ENCODE measurements at places on chromosomes 16 and 17.

- DNase-seq = peak; percentile 86
These were observed 24.2 kb downstream of the KLHL36 start for GRCh38 chr16:84672276-84673202.

DNA sequence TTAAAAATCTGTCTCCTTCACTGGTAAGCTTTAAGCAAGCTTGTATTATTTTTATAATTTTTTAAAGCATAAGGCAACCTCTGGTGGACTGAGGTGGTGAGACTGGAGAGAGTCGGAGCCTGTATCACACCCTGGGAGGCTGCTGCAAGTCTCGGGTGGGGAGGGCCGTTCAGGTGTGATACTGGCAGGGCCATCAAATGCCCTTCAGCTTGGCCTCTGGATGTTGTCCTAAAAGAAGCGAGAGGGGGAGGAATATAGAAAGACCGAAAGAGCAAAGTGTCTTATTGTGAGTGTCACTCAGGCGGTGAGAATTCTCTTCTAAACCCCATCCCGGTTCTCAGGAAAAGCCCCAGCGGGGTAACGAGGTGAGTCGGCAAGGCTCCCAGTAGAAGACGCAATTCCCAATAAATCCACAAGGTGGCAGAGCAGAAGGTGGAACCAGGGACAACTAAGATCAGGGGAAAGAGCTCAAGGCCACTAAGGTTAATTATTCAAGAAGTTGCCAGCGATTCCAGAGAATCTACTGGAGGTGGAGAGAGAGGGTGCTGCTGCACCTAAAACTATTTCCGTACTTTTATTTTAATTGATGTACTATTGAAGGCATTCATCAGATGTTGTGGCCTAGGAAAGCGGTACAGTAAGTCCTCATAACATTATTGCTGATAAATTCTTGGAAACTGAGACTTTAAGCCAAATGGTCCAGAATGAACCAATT, 14.1 kb downstream of the C17orf67 start:
- DNase-seq = peak; percentile 70

DNA sequence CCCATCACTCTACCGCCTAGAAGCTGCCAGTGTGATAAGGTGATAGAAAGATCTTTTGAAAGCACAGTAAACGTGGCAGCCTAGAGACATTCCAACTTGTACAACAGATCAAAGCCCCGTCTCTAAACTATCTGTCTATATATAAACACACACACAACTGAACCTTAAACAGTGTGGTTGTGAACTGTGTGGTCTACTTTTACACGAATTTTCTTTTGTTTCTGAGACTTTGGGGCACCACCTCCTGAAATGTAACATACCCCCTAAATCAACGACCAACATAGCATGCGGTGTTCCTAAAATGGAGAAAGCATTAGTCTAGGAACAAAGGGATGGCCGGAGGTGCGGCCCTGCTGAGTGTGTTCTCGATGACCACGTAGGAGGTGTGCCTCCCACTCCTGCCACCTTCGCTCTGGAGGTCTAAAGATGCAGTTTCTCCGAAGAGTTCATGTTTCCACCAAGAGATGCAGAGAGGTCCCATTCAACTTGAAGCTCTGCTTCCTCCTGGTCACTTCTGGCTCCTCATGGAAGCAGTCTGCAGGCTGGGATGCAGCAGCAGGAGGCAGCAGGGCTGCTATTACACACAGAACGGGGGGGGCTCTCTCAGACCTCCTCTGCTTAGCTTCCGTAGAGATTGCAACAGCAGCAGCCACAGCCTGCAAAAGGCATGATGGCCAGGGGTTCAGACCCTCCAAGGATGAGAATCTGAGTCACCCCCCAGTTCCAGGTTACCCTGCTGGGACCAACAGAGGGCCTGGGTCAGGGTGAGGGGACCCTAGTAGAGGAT, 22.6 kb upstream of the USP10 start:
- no peak for DNase-seq

DNA sequence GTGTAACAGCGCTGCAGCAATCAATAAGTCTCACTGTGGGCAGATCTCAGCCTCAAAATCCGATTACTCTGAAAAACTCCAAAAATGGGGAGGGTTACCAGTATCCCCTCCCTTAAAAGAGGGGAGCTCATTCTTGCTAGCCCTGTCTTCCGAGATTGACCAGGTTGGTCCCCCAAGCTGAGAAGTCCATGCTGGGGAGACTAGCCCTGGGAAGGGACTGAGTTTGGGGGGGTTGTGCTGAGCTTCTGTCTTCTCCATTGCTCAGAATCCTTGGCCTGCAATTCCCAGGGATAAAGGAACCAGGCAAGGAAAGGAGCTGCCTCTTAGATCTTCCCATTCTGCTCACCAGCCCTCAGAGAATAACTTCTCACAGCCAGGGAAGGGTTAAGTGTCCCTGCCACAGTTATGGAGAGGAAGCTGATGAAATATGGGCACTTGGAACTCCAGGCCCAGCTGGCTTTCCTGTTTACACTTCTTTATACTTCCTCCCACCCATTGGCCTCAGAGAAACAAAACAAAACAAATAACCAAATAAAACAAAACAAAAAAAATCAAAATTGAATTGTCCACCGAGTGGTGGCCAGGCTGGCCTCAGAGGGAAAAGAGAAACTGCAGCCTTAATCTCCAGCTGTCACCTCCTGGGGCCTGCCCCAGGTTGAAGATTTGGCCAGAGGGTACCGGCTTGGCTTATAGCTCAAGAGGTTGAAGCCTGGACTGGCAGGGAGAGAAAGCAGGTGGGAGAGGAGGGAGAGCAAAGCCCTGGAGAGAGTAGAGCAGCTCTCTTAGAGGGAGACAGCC, 2.6 kb downstream of the HOXB3 start:
- no peak for DNase-seq

DNA sequence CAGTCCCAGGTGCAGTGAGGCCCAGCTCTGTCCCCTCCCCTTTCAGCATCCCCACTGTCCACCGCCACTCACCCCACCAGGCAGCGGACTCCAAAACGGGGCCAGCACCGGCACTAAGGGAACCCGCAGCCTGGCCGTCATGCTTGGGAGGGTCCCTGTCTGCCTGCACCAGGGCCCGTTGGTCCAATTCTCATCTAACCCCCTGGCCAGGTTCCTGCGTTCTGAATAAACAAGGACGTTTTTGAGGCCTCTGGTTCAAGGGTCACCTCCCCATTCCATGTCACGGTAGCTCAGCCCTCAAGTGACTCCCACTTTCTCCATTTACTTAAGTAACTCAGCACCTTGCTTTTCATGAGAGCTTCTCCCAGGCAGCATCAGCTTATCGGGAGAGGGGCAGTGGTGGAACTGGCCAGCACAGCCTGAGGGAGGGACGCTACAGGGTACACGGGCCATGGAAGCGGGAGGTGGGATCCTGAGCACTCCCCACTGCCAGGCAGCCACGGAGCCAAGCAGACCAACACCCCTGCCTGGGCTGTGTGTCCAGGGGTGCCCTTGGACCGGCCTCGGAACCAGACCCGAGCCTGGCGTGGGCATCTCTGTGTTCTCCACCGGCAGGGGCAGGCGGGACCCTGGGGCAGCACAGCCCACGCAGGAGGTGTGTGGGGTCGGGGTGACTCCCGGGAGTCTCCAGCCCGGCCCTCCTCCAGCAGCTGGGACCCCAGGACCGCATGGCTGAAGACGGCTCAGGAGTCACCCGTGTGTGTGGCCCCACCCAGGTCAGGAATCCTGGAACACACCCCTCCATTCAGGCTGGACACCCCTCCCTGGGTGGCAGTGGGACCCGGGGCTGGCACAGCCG, 74.9 kb upstream of the GNG13 start:
- DNase-seq = no peak

GRCh38 chr17:14123619-14124278, 54.4 kb downstream of the COX10 start:
- no peak for DNase-seq

GRCh38 chr17:73847952-73848351, 203.7 kb upstream of the SDK2 start:
- DNase-seq = no peak

DNA sequence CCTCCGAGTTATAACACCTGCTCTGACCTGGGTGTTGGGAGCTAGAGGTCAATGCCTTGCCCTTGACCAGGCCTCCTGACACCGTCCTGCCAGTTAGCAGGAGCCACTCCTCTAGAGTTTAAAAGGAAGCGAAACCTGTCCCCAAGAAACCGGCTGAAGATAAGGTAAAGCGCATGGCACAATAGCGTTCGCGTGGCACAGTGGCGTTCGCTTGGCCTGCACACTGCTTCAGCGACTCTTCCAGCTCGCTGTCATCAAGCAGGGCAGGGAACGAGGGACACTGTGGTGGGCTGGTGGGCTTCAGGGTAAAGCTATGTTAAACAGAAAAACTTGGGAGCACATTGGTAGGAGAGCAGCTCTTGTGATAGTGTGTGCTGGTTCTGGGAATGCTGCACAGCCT, 28.2 kb upstream of the ETV4 start:
- no peak for DNase-seq

DNA sequence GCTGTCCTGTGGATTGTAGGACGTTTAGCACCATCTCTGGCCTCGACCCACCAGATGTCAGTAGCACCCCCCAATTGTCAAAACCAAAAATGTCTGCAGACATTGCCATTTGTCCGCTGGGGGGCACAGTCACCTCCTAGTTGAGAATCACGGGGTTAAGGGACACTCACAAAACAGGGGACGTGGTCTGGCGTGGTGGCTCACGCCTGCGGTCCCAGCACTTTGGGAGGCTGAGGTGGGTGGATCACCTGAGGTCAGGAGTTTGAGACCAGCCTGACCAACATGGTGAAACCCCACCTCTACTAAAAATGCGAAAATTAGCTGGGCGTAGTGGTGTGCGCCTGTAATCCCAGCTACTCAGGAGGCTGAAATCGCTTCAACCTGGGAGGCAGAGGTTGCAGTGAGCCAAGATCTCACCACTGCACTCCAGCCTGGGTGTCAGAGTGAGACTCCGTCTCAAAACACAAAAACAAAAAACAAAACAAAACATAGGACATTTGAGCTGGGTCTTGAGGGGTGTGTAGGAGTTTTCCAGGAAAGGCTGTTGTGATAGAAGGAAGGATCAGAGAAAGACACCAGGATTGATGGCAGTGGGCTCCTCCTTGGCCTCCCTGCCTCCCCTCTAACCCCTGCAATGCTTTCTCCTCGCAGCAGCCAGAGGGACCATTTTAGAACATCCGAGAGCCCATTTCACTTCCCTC, 171.8 kb upstream of the GSE1 start:
- no peak for DNase-seq

DNA sequence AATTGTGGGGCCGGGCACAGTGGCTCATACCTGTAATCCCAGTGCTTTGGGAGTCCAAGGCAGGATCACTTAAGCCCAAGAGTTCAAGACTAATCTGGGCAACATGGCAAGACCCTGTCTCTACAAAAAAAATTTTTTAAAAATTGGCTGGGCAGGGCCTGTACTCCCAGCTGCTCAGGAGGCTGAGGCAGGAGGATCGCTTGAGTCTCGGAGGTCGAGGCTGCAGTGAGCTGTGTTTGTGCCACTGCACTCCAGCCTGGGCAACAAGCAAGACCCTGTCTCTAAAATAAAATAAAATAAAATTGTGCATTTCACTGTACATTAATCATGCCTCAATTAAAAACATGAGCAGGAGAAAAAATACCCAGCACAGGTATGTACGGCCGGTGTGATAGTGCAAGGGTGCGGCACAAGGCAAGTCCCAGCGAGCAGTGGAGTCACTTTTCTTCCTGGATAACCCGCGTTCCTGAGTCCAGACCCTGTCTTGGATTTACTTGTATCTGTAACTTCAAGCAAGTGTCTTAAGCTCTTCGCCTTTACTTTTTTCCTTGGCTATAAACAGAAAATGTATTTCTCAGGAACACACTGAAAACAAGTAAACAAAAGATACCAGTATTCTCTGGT, 11.4 kb downstream of the ZDHHC7 start:
- no peak for DNase-seq

DNA sequence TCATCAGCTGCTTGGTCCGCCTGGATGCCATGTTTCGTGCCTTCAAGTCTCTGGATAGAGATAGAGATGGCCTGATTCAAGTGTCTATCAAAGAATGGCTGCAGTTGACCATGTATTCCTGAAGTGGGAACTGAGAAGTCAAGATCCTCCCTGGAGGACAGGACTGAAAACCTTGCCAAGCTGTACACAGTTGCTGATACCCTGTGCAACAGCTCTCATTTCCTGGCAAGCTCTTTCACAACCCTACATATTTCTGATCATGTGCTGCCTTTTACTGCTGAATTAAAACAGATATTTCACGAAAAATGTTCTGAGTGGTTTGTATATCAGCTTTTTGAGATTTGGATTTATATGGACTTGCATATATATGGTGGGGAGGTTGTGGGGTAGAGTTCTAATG, 898 bp downstream of the CAPNS2 start:
- no peak for DNase-seq

GRCh38 chr17:28598389-28598788, 436 bp downstream of the SPAG5 start:
- DNase-seq = no peak

GRCh38 chr17:80498242-80498919, 22.0 kb upstream of the NPTX1 start:
- DNase-seq = peak; percentile 74

- peak; percentile 63 for DNase-seq
These were observed 668 bp downstream of the SPATA2L start for GRCh38 chr16:89700649-89701424.

Measured in hepatic stellate cell (primary cell).